GM19239 (cell line): ENCODE measurements at places on chromosomes 7 and 10.
A peak's percentile ranks its signal among the peaks of the same experiment; 100 is the strongest.

DNA sequence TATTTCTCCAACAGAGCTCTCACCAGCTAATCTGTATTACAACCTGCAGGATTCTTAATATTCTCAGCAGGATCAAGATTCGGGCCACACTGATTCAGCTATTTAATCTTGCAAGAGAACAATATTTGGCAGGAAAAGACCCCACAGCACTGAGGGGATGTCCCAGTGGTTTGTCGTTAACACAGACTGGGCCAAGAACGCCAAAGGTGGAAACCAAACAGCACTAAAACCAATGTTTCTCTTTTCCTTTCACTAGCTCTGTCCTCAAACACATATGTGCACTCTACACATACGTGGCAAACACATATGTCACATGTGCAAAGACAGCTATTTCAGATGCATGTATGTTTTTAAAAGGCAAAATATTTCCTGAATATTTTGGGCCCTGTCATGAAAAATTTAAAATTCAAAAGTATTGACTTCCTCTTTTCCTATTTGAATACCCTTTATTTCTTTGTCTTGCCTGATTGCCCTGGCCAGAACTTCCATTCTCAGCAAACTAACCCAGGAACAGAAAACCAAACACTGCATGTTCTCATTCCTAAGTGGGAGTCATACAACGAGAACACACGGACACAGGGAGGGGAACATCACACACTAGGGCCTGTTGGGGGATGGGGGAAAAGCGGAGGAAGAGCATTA lies 51.7 kb upstream of the NEBL start:
- DNase-seq = peak; percentile 6

- DNase-seq = no peak
These were observed 254.3 kb upstream of the LYZL1 start for GRCh38 chr10:29034592-29034991.

GRCh38 chr10:60189861-60190475 lies 199.7 kb downstream of the ANK3 start:
- DNase-seq = no peak

DNA sequence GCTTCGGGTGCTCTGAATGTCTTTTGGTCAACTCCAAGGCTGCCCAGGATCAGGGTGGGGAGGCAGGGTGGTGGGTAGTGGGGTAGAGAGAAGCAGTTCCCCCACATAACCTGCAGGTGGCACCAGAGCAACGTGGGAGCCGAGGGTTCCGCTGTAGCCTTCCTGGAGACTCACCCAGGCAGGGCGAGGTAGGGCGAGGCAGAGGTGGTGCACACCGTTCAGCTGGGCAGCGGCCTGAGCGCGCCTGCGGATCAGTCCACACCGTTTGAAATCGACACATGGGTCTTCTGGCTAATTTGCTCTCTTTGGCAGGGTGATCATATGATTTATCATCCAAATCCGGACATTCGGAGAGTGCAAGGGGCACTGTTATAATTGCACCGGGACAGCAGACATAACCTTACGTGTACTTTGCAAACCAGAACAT lies 41.4 kb upstream of the MAP3K8 start:
- DNase-seq = peak; percentile 84

GRCh38 chr10:118958984-118959925 lies 70.3 kb upstream of the NANOS1 start:
- no peak for DNase-seq
